ENCODE measurements at places on chromosomes 7 and 10. TPM values are rescaled to one million over a fixed set of nuclear protein-coding genes. Genes with fewer than 3 reads are reported as not detected.
A peak's percentile ranks its signal among the peaks of the same experiment; 100 is the strongest.

Gene IGFBP3
- total RNA-seq: 1.9 TPM

Gene CRTAC1
- not detected for total RNA-seq

Gene SLC26A5
- not detected for total RNA-seq

DNA sequence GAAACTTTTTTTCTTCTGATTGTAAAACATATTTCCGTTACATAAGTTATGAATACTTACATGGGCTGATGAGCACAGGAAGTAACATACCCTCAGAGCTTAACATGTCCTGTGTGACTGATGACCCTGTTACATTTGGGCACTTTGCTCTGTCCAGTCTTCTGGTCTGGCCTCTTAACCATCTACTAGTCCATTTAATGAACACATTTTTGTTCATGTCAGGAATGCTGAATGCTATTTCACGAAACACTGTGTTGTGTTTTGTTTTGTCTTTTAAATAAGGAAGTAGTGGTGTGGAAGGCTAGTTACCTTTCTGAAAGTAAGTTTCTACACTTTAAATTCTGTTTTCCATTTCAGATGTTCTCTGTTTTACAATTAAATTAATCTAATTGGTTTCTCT, 77.7 kb downstream of the RBM33 start:
- no peak for DNase-seq

GRCh38 chr10:88110355-88110754, 246.9 kb downstream of the PTEN start:
- no peak for DNase-seq

DNA sequence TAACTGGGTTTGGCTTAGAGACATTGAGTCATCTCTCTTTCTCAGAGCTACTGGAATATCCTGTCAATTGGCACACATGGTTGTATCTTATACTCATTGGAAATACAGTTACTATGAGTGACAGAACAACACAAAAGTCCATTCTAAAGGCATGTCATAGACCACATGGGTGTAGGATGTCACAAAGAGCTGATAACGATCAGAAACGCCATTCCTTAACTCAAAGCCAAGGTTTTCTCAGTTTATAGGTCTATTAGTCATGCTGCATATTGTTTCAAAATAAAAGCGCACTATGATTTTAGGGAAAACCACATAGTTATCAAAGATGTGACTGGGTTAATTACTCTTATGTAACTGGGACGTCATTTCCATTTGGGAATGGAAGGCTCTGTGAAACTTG, 147.2 kb upstream of the FAM171A1 start:
- no peak for DNase-seq

DNA sequence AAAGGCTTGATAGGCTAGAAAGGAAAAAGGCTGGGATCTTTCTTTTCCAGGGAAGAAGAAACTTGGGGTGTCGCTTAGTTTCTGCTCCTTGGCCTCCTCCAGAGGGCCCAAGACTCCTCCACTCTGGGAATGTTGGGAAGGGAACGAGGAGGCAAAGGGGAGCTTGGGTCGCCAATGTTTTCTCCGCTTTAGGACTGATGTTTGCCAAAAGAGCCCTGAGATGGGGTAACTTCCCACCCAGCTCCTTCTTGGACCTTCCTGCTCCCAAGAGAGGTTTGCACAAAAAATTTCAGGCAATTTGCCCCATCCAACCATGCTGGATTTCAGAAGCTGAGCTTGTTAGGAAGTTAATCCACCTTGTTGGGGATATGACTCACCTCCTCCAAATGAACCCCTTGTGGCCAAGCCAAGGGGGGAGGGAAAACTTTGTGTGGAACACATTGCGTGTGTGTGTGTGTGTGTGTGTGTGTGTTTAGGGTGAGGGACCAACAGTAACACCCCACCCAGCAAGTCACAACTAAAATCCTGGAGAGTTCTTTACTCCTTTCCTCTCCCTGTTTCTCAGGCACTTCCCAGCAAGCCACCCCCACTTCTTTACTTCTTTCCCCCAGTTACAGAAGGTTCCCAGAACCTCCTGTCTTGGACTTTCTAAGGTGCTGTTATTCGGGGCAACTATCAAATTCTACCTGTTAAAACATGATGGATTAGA, 8.7 kb upstream of the HOXA2 start:
- no peak for DNase-seq

GRCh38 chr10:68900427-68901104, 549 bp upstream of the DDX50 start:
- no peak for DNase-seq

DNA sequence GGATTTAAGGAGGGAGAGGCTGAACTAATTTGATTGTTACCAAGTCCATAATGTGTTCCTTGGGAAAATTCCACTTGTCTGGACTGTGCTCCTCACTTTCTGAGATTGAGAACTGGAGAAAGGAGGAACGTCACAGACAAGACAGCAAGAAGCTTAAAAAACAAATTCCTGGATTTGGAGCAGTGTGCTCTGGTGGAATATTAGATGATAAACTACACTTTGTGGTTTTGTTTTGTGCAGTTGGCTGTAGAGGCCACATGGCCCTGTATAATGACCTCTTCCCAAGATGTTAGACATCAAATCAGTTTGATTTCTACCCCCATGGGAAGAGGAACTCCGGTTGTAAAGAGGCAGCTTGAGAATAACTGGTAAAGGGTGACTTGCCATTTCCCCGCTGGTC, 421.3 kb upstream of the GALNT17 start:
- DNase-seq: no peak

- no peak for DNase-seq
These were observed 22.2 kb upstream of the SH2D4B start for GRCh38 chr10:80515511-80515910.

DNA sequence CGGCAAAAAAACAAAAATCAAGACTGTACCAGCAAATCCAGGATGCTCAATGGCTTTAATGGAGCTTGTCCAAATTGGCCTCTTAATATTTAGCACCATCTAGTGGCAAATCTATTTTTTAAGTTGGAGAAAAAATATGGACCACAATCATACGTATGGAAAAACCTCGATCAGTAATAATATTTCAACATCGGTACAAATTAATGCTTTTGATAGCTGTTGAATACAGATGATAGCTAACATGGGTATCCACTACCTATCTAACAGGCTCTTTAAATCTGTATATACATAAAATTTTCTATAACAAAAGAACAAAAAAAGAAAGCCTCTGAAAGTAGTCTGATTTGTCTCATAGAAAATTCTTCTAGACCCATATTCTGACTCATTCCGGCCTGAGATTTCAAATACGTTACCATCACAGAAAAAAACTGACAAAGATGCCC, 29.2 kb downstream of the COA1 start:
- no peak for DNase-seq

GRCh38 chr7:55485501-55486191, 86.7 kb downstream of the VOPP1 start:
- DNase-seq: no peak

DNA sequence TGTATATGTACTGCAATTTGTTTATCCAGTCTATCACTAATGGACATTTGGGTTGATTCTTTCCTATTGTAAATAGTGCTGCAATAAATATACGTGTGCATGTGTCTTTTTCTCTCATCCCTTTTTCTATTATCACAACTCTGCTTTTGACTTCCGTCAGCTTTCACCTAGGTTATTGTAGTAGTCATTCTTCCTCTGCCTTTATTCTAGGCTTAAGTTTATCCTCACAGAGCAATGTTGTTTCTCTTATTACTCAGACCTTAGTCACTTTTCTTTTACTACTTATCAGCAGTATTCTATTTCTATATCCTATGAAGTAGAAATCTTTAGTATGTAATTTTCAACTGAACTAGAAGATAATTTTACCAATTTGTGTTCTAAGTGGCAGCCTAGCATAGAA, 175.3 kb upstream of the SEMA3E start:
- DNase-seq: no peak

- no peak for DNase-seq
These were observed 100.7 kb downstream of the CDK6 start for GRCh38 chr7:92735707-92736106.

GRCh38 chr7:73597978-73598782, 19.8 kb upstream of the TBL2 start:
- no peak for DNase-seq

DNA sequence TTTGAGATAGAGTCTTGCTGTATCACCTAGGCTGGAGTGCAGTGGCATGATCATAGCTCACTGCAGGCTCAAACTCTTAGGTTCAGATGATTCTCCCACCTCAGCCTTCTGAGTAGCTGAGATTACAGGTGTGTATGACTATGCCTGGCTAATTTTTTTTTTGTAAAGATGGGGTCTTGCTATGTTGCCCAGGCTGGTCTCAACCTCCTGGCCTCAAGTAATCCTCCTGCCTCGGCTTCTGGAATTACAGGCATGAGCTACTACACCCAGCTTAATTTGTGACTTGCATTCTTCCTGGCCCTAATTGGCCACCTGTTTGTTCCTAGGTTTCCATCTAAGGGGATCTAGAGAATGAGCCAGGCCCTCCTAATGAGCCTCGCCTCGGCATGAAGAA, 9.3 kb downstream of the ARHGAP22 start:
- DNase-seq: no peak

- DNase-seq: peak; percentile 67
These were observed 183.0 kb downstream of the SRPK2 start for GRCh38 chr7:105205592-105206237.

- DNase-seq: peak; percentile 48
These were observed 14.6 kb downstream of the PALS2 start for GRCh38 chr7:24587853-24588252.

- DNase-seq: no peak
These were observed 875.5 kb downstream of the XPNPEP1 start for GRCh38 chr10:109047856-109048255.

DNA sequence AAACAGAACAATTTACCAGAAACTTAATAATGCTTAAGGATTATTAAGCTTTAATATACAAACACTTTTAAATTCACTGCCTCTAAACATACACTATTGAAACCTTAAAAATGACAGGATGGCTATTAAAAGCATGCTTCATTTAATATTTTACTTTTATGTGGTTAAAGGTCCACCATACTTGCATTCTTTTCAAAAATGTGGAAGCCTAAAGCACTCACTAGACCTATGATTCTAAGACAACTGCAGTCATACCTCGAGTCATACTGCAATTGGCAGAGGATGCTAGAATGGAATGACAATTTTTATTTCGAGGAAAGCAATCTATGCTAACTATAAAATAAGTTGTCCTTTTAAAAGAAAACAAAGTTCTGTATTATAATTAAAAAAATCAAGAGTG, 85.3 kb downstream of the PIP4K2A start:
- no peak for DNase-seq

DNA sequence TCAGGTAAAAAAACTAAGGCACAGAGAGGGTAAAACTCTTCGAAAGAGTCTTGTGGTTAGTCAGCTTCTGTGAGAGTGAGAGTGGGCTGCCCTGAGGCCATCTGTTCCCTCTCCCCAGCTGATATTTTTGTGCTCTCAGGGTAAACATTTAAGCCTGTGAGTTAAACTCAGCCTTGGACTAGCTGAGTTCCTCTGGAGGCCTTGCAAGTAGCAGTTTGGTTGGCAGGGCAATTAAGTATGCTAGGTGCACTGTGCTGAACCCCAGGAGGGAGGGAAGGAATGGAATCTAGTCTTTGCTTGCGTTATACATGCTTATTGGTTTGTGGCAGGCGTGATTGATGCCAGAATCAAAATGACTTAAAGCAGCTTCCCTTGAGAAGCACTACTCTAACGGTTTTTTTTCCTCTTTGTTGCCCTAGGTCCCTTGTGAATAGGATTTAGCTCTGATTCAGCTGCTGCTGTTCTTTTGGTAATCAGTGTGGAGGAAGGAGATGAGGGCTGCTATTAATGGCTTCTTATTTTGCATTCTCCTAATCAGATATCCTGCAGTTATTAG, 140.2 kb downstream of the AUTS2 start:
- DNase-seq: no peak

DNA sequence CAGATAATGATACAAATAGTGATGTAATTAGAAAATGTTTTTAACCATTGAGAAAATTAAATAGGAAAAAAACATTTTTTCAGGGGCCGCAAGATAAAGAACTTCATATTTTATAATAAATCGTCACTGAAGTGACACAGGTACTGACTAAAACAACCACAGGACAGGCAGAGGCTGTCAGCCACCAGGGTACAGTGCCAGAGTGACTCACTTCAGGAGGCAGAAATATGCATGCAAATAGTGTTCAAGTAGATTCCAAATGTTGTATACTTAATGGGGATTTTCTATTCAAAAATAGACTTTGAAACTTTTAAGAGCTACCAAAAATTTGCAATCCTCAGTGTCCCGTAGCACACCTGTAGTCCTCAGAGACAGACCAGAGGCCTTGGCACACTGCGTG, 68.6 kb downstream of the FRMPD2 start:
- no peak for DNase-seq

DNA sequence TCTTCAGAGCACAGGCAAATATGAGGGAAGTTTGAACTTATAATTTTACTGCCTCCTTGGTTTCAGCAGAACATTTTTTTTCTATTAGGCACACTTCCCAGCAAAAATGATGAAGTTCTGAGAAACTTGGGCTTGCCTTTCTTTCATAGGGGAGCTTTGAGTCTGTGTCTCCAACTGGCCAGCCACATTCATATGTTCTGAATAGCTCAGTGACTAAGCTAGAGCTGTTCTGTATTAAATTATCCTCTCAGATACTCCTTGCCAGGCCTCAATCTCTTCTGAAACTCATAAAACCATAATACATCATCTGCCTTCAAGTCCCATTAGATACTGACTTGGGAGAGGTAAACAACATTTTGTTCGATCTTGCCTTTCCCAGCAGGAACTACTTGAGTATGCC, 476.5 kb downstream of the GPAM start:
- no peak for DNase-seq

GRCh38 chr7:41261080-41261479, 441.8 kb downstream of the INHBA start:
- DNase-seq: no peak

DNA sequence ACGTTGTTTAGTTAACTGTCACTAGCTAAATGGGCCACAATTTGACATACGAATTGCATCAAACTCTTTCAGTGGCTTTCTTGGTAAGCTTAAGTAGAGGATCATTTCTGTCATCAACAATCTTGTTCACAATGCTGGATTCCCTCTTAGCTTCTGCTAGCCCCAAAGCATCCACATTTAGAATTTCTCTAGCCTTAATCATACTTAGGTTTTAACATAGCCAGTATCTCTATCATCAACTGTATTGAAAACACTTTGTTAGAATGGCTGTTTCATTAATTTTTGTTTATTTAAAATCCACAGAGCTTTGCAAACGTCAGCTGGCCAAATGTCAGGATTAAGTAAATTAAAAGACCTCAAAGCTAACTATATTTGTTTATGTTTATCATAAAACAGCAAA, 41.1 kb downstream of the ABRAXAS2 start:
- DNase-seq: no peak

DNA sequence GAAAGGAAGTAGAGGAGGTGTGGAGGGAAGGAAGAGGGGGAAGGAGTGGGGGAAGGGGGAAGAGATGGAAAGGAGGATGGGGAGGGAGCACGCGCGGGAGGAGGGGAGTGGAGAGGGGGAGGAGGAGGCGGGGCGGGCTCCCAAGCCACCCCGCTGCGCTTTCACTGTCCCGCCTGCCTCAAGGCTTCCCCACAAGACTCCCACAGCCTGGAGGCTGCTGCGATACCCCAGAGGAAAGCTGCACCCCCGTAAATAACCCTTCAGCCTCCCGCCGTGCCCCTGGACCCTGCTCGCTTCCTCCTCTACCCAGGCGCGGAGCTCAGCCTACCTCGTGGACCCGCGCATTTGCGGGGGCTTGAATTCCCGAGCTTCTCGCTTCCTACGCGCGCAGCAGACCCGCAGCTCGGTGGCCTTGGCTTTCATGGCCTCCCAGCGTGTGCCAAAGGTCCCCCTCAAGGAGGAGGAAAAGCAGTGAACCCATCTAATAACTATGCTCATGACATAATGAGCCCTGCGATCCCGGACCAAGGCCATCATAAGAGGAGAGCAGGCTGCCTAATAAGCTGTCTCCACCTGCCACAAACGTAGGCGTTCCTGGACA, at the start of gene C10orf67:
TSS of gene C10orf67 (minus strand) at position 557 of the 601 bp plus-strand sequence. CDS start at position 534, 23 bp downstream.
- peak; percentile 45 for DNase-seq

GRCh38 chr7:18538554-18539250, 43.2 kb downstream of the HDAC9 start:
- DNase-seq: no peak
